Fibroblast of gingiva (primary cell): ENCODE measurements at places on chromosomes 2 and 18.

DNA sequence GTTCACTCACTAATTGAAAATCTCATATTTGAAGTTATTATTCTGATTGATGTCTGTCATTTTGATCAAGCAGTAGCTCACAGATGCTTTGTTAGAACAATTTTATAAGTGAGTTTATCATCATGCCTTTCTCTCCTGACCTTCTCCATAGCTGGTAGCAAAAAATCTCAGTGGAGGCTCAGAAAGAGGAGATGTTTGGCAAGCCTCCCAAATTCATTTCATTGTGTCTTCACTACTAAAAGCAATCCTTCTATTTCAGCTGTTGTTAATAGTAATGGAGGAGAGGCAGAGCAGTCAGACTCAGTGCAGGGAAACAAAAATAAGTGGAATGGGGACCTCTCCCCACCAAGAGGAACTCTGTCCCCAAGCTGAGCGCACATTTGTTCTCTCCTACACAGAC lies 2127.8 kb upstream of the CELF4 start:
- DNase-seq, result no peak

DNA sequence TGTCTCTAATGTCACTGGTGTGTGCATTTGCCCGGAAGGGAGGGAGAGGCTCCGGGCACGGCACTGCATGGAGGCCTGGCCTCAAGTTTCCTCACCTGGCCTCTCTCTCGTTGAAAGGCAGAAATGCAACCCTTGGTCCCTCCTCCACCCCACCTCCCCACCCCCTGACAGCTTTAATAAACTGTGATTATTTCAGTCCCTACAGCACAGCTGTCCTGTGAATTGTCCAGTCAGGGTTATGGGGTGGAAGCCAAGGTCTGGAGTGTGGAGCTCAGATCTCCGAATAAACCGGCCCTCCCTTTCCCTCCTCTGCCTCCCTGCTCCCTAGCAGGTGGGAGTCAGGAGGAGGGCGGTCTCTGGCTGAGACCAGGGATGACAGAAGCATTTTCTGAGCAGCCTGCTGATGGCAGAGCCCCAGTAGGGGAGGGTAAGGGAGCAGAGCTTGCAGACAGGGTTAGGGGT lies 199.2 kb upstream of the SMAD2 start:
- no peak for DNase-seq

GRCh38 chr2:32835148-32835547 lies 111.6 kb upstream of the LTBP1 start:
- DNase-seq, result no peak

GRCh38 chr2:129887688-129888266 lies 91.7 kb upstream of the RAB6C start:
- DNase-seq, result no peak

- DNase-seq, result no peak
These were observed 291.2 kb downstream of the SS18 start for GRCh38 chr18:25799231-25799630.

DNA sequence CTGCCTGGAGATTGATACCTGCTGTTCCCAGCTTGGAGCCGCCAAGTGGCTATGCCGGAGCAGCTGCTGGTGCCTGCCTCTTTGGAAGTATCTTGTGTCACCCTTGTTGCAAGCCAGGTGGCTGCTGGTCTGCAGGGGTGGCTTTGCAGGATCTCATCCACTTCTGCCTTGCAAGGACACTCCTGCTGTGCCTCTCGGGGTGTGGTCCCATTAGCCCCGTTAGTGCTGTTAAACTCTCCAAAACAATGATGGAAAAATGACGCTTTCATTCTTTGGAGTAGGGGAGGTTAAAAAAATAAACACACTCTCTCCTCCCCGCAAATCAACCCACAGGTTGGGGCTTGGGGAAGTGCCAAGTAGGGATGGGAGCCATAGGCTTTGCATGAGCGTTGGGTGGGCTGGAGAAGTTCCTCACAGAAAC lies 352.8 kb downstream of the RNF144A start:
- DNase-seq, result no peak

GRCh38 chr2:237629188-237629534 lies 1.8 kb downstream of the LRRFIP1 start:
- no peak for DNase-seq

GRCh38 chr18:54749291-54749690 lies 79.0 kb upstream of the RAB27B start:
- DNase-seq, result no peak

DNA sequence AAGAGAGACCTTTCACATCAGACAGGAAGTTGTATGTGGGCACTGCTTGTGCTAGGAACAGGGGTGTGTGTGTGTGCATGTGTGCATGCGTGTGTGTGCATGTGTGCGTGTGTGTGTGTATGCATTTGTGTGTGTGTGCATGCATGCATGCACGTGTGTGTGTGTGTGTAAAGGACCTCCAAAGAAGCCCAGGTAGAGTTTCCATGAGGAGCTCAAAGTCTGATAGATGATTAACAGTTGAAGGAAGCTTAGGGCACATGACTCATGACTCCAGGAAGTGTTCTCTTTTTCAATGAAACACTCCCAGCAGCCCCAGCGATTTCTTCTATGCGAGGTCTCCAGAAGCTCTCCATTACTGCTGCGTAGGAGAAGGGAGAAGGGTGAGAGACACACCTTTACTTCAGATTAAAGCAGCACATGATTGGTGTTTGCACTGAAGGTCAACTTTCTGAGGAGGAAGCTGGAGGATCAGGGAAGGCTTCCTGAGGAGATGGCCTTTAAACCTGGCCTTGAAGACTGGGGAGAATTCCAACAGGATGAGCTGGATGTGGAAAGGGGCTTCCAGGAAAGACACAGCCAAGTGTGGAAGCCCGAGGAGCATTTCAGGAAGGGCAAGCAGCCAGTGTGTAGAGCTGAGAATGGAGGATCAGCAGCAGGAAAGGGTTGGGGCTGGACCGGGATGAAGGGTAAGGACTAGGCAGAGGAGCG lies 77.7 kb downstream of the SMAD4 start:
- no peak for DNase-seq

GRCh38 chr18:2522112-2522511 lies 49.2 kb downstream of the METTL4 start:
- no peak for DNase-seq

DNA sequence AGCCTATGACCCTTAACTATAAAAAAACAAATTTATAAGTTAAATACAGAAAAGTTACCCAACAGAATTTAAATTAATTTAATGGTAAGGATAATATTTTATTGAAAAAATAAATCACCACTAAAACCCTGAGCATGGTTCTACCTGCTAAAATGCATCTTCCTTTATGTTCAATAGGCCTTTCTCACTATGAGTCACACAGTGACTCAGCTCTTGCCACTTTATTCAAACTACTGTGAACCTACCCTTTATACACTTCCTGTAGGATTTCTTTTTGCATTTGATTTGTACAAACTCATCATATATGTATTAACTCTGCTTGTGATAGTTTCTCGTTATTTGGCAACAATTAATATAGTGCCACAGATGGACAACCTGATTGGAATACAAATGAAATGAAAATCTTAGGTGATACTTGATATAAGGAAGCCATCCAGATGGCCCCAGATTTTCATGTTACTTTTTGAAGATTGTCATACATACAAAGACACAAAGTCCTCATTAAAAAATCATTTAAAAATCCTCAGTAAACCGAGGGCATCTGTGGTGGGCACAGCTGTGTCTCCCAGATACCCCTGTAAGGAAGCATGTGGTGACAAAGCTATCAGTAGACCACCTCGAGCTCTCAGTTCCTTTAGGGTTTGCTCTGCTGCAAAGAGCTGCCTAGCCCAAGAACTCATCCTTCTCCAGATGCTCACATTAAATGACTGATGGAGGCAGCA lies 55.2 kb upstream of the COBLL1 start:
- no peak for DNase-seq

DNA sequence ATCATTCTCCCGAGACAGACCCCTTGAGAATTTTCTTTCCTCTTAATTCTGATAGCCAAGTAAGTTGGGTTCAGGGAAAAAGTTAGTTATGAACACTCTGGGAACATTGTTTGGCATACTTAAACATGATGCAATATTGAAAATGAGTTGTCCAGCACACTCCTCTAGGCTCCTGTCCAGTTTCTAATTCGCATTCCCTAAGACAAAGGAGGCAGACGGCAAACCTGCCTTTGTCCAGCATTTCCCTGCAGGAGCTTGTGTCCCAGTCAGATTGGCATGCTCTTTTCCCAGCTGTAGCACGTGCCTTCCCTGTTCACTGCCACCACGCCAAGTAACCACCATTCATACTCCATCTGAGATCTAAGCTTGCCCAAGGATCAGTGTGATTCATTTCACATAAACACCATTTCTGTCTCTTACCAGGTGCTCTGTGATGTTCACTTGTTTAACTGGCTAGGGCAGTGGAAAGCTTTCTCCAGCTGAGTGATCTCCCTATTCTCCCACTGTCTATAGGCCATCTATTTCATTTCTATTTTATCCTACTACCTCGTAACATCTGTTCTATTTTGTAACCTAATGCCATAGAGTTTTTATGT lies 150.0 kb upstream of the EPB41L3 start:
- DNase-seq, result no peak

- no peak for DNase-seq
These were observed 120.8 kb downstream of the BABAM2 start for GRCh38 chr2:28011322-28011737.

DNA sequence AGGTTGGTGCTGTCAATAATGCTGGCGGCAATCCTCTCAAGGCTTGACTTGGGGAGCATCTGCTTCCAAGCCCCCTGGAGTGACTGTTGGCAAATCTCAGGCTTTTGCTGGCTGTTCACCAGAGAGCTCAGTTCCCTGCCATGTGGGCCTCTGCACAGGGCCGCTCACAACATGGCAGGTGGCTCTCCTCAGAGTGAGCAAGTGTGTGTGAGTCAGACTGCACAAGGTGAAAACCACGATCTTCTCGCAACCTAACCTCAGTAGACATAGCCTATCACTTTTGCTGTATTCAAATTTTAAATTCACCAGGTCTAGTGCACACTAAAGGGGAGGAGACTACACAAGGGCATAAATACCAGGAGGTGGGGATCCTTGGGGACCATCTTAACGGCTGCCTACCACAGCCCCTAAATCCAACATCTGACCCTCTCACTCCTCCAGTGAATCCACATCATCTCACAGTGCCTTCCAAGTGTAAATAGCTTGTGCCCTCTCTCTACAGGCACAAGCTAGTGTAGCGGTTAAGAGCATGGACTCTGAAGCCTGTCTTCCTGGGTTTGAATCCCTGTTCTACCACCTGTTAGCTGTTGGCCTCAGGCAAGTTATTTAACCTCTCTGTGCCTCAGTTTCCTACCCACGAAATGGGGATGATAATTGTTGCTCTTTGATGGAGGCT lies 187.7 kb upstream of the CXCR4 start:
- DNase-seq, result no peak

- peak; percentile 16 for DNase-seq
These were observed 414.2 kb upstream of the CHST9 start for GRCh38 chr18:27599202-27599829.

DNA sequence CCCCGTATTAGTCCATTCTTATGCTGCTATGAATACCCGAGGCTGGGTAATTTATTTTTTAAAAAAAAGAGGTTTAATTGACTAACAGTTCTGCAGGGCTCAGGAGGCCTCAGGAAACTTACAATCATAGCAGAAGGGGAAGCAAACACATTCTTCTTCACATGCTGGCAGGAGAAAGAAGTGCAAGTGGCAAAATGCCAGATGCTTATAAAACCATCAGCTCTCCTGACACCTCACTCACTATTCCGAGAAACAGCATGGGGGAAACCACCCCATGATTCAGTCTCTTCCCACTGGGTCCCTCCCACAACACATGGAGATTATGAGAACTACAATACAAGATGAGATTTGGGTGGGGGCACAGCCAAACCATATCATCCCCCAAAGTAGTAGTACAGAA lies 2148.5 kb upstream of the PIK3C3 start:
- DNase-seq, result no peak

DNA sequence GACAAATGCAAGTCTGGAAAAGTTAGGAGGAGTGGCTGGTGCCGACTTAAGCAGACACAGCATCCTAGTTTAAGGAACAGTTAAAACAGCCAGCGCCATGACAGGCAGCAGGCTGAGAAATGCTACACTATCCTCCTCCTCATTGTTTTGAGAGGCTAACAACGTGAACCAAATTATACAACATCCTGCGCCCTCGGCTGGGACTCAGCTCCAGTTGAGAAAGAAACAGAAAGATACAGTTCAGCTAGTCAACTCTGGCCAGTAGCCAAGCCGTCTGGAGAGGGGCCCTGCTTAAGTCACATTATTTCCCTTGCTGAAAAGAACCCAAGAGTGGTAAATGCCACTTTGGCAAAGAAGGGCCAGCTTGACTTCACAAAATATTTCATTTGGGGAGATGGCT lies 90.2 kb downstream of the BCL11A start:
- DNase-seq, result no peak

- peak; percentile 34 for DNase-seq
These were observed 385.3 kb downstream of the RBM43 start for GRCh38 chr2:150876251-150876950.

DNA sequence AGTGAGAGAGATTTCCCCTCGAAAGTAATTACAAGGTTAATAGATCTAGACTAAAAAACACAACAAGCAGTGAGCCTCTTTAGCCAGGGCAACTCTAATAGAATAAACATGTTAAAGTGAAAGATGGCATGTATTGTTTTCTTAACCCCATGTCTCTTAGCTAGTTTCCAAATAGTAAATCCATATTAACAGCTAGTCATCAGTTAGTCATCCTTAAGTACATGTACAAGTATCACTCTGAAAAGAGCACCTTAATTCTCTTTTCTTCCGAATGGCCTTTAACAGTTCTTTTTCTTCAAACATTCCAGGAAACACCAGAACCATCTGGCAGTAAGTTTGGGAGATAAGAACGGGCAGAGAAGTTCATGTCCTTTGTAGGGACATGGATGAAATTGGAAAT lies 1480.0 kb downstream of the LRP1B start:
- DNase-seq, result peak; percentile 62

DNA sequence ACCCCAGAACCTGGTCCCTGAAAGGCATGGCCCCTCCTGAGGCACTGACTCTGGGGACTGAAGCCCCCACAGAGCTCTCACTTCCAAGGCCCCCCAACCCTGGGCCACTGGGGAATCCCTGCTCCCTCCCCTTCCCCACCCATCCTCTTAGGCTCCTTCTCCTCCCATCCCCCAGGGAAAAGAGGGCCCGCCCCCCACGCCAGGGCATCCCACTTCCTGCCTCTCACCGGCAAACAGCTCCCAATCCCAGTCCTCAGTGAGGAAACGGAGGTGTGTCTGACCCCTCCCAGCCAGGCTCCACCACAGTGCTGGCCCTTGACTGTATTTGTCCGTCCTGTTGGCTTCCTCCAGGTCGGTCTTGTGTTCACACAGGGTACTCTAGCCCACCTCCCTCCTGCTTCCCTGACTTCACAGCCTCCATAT lies 35.0 kb upstream of the PTMA start:
- no peak for DNase-seq

DNA sequence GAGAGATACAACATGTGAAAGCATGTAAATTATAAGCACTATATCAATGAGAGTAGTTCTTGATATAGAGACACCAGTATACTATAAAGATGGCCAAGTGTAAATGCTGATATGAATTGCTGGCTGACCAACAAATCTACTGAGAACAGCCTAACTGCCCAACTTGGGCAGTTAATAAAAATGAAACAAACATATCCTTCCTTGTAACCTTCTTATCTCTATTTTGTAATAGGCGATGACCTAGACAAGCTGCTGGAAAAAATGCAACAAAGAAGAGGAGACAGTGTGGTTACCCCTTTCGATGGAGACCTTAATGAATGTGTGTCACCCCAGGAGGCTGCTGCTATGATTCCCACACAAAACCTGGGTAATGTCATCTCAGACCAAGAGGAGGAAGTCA lies 148.7 kb downstream of the ESCO1 start:
- no peak for DNase-seq

- no peak for DNase-seq
These were observed 6.5 kb downstream of the DGUOK start for GRCh38 chr2:73933194-73933593.
